ENCODE measurements at places on chromosomes 1 and 21.

DNA sequence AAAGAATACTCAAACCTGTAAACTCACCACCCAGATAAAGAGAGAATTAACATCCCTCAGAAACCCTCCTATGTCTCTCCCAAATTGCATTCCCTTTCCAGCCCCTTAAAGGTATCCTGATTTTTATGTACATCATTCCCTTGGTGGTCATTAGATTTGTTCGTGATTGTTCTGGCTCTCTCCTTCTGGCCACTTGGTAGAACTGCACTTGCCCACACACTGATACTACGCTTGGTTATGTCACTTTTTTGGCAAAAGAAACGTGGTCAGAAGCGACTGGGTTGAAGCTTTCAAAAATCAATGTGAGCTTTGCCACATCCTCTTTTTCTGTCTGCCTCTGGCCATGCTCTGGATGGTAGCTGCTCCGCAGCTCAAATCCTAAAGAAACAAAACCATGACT, 76.3 kb downstream of the KRTAP19-8 start:
- H3K27ac ChIP-seq = no peak overlapping the region
- H3K4me3 ChIP-seq = no peak overlapping the region
- H3K27me3 ChIP-seq = no peaks in the 10 kb centered on the region

DNA sequence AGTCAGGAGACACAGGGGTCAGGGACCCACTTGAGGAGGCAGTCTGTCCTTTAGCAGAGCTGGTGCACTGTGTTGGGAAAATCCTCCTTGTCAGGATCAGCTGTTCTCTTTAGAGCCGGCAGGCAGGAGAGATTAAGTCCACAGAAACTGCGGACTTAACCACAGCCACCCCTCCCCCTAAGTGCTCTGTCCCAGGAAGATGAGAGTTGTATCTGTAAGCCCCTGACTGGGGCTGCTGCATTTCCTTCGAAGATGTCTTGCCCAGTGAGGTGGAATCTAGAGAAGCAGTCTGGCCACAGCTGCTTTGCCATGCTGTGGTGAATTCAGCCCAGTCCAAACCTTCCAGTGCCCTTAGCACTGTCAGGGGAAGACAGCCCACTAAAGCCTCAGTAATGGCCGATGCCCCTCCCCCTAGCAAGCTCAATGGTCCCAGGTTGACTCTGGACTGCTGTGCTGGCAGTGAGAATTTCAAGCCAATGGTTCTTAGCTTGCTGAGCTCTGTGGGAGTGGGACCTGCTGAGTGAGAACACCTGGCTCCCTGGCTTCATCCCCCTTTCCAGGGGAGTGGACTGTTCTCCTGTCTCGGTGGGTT, 172.8 kb downstream of the ST6GALNAC3 start:
- H3K36me3 ChIP-seq = no peaks in the 10 kb centered on the region
- no peaks in the 10 kb centered on the region for H3K27me3 ChIP-seq
- peaks cover 14% of the 10 kb centered on the region for H3K4me1 ChIP-seq
- no peak overlapping the region for H3K4me3 ChIP-seq

GRCh38 chr1:234990328-234990675, 138.3 kb downstream of the TOMM20 start:
- no peaks in the 10 kb centered on the region for H3K4me1 ChIP-seq
- no peak overlapping the region for H3K27ac ChIP-seq
- H3K36me3 ChIP-seq = no peaks in the 10 kb centered on the region
- no peak for DNase-seq
- no peaks in the 10 kb centered on the region for H3K27me3 ChIP-seq
- H3K4me3 ChIP-seq = no peak overlapping the region

GRCh38 chr1:96338622-96339021, 383.0 kb upstream of the PTBP2 start:
- no peaks in the 10 kb centered on the region for H3K36me3 ChIP-seq
- no peak overlapping the region for H3K4me3 ChIP-seq
- H3K27me3 ChIP-seq = no peaks in the 10 kb centered on the region
- DNase-seq = no peak

DNA sequence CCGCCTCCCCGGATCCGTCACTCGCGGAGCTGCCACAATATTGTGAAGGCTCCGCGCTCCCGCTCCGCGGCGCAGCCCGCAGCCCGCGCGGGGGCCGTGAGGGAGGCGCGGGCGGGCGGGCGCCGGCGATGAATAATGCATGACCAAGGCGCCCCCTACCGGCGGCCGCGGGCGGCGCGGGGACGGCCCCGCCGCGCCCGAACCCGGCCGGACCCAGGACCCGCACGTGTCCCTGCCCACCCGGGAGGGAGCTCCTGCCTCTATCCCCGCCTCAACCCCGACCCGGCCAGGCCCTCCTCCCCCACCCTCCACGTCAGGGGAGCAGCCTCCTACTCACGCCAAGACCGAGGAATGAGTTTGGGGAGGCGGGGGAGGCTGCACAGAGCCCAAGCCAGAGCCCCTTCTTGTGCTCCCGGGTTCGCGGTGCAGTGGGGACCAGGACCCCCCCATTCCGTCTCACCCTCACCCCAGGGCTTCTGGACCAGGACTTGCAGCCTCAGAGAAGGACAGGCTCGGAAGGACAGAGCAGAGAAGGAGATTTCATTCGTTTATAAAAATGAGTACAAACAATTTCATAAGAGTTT, 70.8 kb upstream of the CASZ1 start:
- H3K27me3 ChIP-seq = peaks cover 81% of the 10 kb centered on the region
- no peak overlapping the region for H3K27ac ChIP-seq
- H3K36me3 ChIP-seq = no peaks in the 10 kb centered on the region

All from thymus (tissue), 14 donors.